Panc1 (cell line): ENCODE measurements at places on chromosomes 7 and 10. TPM values are rescaled to one million over a fixed set of nuclear protein-coding genes. Genes with fewer than 3 reads are reported as not detected.

Gene OR2A25
- not detected for total RNA-seq

Gene KIAA1217
- total RNA-seq = 11.6 TPM

- DNase-seq = no peak
Observed at GRCh38 chr7:116171094-116171493, 39.2 kb upstream of the TES start.

DNA sequence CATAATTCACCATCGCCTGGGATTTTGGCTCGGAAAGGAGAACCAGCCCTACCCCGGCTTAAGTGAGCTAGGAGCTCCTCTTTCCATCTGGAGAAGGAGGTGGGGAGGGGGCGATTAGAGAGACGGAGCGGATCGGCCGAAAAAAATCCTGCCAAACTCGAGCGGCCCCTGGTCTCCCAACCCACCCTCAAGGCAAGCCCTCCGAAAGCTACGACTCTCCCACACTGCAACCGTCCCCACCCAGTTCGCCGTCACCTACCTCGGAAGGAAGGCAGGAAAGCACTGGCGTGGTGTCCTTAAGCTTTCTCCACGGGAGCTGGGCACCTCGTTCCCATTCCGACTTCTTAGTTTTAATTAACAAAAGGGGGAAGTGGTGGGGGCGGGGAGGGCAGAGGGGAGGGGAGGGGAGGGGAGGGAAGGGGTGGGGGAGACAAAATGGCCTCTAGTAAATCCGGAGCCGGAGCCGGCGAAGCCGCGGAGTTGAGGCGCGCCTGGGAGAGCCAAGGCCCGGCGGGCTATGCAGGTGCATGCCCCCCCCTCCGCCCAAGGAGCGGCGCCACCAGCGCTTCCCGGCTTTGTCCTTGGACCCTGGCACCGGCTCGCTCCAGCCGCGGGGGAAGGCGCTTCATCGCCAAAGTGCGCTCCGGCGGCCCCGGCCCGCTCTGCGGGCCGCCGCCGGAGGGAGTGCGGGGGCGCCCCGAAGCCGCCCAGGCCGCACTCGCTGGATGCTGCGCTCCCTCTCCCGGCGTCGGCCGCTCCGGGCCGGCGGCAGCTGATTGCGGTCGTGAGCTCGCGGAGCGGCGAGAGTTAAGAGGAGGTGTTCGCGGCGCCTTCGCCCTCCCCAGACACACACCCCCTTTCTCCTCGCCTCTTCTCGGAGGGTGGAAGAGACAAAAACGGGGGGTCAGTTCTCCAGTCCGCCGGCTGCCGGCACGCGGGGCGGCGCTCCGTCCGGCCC, at the start of gene LRRC4:
TSS of gene LRRC4 (minus strand) at position 784 of the 958 bp plus-strand sequence. CDS start 797 bp downstream, outside the sequence.
- no peak for DNase-seq

- DNase-seq = no peak
Observed at GRCh38 chr10:93126483-93127052, 52.9 kb downstream of the CYP26A1 start.

GRCh38 chr7:71739520-71740173, 607.7 kb downstream of the GALNT17 start:
- DNase-seq = no peak

GRCh38 chr7:136912339-136912738, 43.9 kb downstream of the CHRM2 start:
- no peak for DNase-seq

DNA sequence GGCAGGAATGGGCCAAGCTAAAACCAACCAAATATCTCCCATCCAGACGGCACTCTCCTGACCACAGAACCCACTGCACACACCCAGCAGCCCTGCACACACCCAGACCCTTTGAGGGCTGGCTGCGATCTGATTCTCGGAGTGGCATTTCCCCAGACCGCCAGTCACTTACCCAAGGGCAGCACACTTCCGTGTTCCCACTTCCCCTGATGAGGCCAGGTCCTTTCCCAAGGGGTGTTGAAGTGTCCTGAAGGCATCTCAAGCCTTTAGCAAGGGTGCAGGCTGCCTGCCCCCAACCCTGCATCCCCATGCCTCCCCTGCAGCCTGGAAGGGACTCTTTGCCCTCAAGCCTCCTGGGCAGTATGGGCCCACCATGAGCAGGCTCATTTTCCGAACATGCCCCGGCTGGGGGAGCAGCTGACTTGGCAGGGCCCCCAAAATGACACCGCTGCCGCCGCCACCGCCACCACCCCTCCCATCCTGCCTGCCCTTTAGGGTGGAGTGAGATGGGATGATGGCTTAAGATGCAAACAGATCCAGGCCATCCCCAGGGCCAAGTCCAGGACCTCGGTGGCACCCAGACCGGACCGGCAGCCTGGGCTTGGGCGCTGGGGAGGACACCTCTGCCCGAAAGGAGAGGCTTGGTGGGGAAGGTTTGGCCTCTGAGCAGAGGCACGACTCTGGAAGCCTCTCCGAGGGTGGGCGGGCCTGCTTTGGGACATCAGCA, 159.8 kb downstream of the NRF1 start:
- no peak for DNase-seq
